ENCODE measurements at places on chromosomes 2 and 18.

DNA sequence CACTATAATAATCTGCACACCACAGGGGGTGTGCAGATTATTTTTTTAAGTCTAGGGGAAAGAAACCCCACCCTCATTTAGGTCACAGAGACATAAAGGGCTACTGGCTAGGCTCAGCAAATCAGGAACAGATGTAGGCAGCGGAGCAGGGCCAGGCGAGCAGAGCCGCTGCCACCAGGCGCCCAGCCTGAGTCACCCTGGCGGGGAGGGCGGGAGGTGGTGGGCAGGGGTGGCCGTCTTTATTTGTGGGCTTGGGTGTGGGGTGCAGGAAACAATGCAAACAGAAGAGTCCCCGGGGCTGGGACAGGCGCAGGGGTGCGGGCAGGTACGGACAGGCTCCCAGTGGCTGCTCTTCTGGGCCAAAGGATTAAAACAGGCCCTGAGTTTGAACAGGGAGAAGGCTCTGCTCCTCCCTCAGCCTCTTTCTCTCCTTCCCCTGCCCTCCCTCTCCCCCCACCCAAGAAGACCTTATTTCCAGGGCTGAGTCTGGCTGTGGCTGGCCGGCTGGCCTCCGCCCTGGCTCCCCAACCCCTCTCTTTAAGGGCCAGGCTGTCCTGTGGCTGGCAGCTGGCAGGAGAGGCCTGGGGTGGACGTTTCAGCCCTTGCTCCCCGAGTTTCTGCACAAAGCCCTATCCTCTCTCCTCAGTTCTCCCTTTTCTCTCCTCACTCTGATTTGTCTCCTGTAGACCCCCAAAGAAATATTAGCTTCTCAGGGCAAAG lies 142.9 kb upstream of the SMAD2 start:
- DNase-seq, result no peak

DNA sequence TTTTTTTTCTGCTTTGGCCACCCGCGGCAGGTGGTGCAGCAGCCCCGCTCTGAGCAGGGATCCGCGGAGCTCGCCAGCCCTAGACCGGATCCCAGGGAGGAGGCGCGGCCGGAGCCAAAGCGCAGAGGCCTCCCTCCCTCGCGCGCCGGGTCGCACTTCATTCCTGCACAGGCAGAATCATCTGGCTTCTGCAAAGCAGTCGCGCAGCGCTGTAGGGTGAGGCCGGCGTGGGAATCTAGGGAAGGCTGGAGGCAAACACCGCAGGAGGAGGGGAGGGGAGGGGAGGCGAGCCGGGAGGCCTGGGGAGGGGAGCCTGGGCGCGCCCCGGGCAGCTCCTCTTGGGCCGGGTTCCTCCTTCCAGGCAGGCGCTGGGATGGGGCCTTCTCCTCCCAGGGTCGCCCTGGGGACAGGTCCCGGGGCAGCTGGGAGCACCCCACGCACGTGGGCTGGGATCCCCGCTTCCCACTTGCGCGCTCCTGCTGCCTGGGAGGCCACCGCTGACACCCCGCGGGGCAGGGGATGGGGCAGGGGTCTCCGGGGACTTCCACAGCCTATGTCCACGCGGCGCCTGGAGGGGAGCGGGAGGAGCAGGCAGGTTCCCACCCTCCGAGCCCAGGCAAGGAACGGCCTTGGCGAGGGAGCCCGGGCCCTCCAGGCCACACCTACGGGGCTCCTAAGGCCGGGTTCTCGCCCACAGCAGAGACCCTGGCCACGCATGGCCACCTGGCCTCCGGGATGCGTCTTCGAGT lies 45.0 kb downstream of the MBP start:
- peak; percentile 56 for DNase-seq

DNA sequence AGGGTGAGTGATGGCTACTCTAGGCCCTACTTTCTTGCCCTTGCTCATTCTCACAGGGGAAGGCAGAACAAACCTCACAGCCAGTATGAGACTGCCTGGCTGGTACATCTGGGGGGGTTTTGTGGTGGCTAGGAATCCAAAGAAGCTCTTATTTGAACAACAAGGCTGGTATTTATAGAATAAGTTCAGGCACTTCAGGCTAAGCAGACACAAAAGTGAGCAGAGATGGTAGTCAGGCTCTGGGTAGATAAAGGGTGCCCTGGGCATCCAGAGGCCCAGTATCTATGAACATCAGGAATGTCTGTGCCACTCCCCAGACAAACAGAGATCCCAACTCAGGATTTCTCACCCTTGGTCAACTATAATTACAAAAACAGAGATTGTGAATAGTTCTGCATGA lies 57.2 kb upstream of the RTN4 start:
- DNase-seq, result no peak

GRCh38 chr18:37289423-37289822 lies 276.2 kb downstream of the CELF4 start:
- DNase-seq, result no peak

DNA sequence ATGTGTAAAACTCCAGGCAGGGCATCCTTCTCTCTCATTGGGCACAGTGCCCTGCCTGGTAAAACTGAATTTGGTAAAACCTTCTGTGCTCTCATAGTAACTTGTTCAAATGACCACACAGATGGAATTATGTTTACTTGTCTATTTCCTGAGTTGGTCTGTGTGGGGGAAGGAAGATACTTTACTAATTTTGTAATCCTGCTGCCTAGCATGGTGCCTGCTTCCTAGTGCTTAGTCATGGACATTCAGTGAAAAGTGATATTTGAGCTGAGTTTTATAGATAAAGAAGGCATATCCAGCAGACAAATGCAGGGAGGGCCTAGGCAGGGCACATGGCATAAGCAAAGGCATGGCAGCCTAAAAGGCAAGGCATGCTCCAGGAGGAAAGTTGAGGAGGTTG lies 199.4 kb downstream of the FSHR start:
- no peak for DNase-seq

DNA sequence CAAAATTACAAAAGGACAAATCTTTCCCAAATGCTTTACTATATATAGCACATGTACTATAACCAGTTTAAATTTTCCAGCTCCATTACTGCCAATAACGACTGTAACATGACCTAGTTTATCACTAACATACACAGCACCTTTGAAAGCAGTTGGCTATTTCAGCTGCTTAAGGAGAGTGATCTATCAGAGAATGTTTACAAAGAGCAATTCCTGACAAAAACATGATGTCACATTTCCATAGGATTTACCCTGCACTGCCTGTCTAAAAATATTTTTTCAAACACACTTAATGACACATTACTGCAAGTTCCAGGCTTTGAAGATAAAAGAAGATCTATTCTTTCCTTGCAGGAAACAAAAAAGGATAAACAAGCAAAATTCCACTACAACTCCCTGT lies 40.6 kb downstream of the ZNF516 start:
- no peak for DNase-seq

GRCh38 chr2:1660656-1661640 lies 83.4 kb downstream of the PXDN start:
- no peak for DNase-seq

DNA sequence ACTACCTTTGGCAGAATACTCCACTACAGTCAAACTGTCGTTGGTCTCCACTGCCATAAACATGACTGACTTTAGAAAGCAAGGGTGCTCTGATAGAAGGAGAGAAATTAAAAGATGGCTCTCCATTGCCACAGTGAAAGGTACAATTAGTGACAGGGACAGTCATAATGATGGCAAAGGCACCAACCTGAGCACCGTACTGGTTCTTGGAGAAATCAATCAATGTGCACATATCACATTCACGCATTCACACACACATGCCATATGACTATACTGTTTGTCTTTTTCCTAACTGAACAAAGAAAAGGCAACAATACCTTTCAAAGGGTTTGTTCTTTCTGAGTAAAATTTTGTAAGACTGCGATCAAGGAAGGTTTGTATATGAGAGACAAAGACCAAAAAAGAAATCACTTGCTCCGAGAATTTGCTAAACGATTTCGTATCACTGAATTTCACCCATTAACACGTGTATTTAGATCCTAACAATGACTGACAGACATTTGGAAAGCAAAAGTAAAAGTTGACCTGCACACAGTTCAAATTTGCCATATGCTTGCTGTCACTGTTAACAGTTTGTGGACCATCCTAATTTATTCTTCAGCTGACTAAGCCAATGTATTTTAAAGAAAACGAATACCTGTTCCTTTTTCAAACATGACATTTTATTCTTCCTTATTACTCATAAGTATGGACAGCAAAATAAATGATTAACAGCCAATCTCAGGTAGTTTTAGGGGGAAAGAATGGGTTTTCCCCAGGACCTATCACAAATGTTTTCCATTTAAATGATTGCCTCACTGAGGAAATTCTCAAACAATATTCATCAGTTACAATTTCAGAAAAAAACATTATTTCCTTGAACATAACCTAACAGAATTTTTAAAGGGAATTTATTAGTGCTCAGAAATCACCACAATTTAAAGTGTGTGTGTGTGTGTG lies 644.4 kb downstream of the ZEB2 start:
- no peak for DNase-seq

- DNase-seq, result no peak
Measured at GRCh38 chr2:15041429-15041837, 408.9 kb downstream of the LRATD1 start.

DNA sequence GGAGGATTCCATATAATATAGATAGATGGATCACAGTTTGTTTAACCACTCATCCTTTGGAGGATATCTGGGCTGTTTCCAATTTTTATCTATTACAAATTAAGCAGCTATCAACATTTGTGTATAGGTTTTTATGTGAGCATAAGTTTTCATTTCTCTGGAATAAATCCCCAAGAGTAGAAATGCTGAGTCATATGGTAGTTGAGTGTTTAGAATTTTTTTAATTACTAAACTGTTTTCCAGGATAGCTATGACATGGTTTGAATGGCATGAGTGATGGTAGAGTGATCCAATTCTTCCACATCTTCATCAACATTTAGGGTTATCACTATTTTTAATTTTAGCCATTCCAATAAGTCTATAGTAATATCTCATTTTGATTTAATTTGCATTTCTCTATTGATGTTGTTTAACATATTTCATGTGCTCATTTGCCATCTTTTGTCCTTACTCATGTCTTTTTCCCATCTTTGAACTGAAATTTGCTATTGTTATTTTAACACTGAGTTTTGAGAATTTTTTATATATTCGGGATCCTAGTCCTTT lies 31.4 kb downstream of the ABCB11 start:
- no peak for DNase-seq

DNA sequence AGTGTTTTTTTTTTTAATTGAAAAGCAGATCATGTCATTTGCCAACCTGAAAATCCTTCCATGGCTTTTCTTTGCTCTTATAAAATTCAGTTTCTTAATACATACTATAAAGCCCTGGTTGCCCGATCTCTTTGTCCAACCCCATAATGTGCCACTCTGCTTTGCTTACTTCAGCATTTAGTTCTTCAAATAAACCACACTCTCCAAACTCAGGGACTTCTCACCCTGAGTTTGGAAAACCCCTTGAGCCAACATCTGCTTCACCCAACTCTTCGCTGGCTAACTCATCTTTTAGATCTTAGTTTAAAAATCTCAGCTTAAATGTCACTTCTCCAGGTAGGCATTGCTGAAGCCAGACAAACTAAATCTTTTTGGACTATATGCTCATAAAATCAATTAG lies 1.3 kb upstream of the STAT1 start:
- no peak for DNase-seq

- DNase-seq, result peak; percentile 10
Measured at GRCh38 chr2:240933048-240933965, 27.2 kb downstream of the CROCC2 start.

- no peak for DNase-seq
Measured at GRCh38 chr2:107361751-107362381, 464.8 kb upstream of the RGPD4 start.

DNA sequence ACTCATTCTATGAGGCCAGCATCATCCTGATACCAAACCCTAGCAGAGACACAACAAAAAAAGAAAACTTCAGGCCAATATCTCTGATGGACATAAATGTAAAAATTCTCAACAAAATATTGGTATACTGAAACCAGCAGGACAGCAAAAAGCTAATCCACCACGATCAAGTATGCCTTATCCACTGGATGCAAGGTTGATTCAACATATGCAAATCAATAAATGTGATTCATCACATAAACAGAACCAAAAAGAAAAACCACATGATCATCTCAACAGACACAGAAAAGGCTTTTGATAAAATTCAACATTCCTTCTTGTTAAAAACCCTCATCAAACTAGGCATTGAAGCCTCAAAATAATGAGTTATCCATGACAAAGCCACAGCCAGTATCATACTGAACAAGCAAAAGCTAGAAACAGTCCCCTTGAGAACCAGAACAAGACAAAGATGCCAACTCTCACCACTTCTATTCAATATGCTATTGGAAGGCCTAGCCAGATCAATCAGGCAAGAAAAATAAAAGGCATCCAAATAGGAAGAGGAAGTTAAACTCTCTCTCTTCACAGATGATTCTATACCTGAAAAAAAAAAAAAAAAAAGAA lies 45.3 kb downstream of the RTTN start:
- DNase-seq, result no peak

DNA sequence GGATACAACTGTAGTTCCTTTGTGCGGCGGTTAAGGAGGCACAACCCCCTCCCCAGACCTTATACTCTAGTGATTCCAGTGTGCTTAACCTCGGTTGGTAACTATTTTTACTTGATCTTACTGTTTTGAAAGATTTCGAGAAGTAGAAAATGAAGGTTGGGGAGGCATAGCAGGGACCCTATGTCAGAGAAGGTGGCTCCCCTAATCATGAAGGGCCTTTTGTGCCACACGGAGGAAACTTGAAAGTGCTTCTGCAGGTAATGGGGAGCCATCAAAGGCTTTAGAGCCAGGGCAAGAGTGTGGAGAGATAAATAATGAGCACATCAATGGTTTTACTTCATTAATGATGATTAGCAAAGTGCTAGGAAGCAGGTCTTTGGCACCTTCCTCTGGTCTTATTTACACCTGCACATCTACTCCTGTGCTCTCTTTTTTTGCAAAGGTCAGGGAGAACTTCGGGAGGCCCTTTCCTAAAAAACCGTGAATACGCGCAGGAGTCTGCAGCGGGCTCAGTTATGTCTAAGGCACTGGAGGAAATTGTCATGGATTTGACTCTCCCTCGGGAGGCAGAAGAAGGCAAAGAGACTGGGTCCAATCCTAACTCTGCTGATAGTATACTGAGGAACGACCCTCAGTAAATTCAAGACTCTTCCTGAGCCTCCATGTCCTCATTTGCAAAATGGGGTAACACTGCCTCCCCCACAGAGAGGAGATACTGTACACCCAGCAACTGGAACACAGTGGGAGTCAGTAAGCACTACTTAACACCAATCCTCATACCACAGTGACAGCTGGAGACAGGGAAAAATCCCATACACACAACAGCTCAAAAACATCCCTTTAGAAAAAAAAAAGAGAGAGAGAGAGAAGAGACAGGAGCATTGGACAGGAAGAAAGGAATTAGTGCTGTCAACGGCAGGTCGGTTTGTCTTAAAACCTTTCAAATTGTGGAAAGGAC lies 81.6 kb downstream of the DDX1 start:
- DNase-seq, result no peak

Measured in WTC11 (cell line).